ENCODE measurements at places on chromosomes 3 and 15.

- DNase-seq: no peak
Observed at GRCh38 chr15:66986951-66987350, 78.5 kb upstream of the SMAD3 start.

GRCh38 chr3:152327203-152327602, 58.5 kb downstream of the MBNL1 start:
- DNase-seq: no peak

DNA sequence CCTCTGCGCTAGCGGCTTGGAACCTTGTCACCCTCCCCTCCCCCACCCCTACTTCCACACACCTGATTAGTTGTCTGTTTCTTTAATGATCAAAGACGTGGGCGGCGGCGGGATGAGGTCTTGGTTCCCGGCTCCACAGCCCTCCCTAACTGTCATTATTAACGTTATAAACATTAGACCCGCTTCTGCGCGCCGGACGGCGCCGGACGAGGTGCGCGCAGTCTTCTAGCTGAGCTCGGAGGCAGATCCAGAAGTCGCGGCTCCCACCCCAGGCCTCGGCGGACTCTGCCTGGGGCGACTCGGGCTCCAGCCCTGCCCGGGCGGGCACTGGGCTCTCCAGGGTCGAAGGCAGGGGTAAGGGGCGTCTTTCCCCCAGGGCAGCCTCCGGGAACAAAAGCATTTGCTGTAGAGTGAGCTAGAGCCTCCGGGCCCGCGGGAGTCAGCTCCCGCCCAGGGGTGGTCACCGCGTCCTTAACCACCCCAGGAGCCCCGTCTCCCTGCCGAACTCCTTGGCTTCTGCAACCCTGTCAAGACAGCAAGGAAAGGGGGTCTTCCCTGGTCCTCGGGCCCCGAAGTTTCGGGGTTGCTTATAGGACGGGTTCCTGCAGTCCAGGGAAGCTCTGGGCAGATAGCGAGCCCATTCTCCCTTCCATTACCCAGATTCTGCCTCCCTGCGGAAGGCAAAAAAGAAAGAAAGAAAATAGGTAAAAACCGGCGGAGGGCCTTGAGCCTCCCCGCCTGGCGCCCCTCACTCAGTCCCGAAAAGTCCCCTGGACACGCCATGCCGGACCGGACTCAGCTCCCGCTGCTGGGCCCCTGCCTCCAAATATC, 2.2 kb upstream of the ISLR2 start:
- DNase-seq: no peak

DNA sequence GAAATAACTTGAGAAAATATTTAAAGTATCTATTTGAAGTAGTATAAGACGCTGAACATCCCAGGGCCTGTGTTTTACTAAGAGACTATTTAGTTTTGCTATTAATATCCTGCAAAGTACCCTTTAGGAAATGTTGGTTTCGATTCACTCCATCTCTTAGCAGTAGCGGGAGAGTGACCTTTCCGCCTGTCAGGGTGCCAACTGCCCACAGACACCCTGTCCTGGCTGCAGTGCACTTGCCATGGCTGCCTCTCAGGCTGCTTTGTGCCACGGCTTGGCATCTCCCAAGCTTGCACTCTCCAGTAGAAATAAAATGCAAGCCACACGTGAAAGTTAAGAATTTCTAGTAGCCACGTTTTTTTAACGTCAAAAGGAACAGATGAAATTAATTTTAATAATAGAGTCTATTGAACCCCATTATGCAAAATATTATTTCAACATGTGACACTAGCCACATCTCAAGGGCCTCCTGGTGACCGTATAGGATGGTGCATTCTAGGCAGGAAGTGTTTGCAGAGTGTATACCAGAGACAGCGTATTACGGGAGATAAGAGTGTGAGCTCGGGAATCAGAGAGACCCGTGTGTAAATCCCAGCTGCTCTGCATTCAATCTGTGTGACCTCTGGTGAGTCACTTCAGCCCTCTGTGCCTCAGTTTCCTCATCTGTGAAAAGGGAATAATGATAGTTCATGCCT, 19.8 kb downstream of the ADAMTS9 start:
- no peak for DNase-seq

GRCh38 chr3:13655061-13655913, 106.4 kb downstream of the FBLN2 start:
- DNase-seq: no peak

- no peak for DNase-seq
Observed at GRCh38 chr15:55742498-55742926, 440 bp downstream of the PRTG start.

GRCh38 chr15:26939398-26939797, 31.6 kb upstream of the GABRG3 start:
- DNase-seq: no peak

DNA sequence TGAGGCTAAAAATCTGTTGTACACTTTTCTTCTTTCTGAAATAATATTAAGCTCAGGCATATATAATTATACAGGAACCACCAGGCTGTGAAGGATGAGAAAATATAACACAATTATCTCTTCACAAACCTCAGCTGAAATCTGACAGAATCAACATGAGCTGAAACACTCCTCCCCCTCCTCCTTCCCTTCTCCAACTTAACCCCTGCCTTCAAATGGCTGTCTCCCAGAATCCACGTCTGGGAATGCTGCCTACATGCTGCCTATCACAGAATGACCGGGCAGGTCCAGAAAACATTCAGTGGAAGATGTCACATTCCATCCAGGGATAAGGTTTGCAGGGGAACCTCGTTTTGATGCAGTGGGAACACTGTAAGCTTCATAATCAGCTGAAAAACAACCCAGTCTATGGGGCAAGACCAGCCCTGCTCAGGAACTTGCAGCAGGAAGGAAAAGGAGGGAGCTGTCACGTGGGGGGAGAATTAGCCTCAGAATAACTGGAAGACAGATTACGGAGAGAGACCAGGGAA, 44.0 kb upstream of the SEMA6D start:
- no peak for DNase-seq

GRCh38 chr3:146470425-146470990, 1.1 kb upstream of the PLSCR2 start:
- no peak for DNase-seq
